ENCODE measurements at places on chromosomes 12 and 14.

DNA sequence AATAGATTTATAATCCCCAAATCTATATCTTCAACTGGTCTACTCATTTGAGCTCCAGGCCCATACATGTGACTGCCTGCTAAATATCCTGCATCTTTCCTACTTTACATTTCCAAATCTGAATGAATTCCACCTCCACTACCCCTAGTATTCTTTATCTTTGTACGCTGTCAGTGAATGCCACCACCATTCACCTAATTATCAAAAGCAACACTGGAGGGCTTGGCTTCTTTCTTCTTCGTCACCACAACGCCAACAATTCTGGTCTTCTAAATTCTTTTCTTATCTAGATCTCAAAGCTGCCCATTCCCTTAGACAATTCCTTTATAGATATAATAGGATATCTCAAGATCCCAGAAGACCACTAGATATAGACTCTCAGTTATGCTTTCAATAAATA is 47.1 kb upstream of the ADAMTS20 start:
- no peak for DNase-seq

DNA sequence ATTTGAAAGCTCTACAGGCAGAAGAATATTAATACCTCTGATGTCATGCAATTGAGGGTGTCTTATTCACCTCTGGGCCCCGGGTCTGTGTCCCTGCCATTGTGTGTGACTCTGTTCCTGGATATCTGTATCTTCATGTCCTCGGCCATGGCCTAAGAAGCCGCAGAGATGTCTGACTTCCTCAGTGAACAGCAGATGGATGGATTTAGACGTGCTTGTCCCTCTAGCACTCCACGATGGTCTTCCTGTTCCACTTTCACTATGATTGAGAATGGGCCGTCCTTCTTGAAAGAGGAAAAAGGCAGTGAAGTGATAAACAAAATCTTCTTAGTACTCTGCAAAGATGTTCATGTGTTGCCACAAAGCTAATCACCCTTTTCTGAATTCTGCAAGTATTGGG is 217.4 kb downstream of the SLC41A2 start:
- no peak for DNase-seq

GRCh38 chr12:47231456-47231855 is 151.7 kb upstream of the AMIGO2 start:
- no peak for DNase-seq

DNA sequence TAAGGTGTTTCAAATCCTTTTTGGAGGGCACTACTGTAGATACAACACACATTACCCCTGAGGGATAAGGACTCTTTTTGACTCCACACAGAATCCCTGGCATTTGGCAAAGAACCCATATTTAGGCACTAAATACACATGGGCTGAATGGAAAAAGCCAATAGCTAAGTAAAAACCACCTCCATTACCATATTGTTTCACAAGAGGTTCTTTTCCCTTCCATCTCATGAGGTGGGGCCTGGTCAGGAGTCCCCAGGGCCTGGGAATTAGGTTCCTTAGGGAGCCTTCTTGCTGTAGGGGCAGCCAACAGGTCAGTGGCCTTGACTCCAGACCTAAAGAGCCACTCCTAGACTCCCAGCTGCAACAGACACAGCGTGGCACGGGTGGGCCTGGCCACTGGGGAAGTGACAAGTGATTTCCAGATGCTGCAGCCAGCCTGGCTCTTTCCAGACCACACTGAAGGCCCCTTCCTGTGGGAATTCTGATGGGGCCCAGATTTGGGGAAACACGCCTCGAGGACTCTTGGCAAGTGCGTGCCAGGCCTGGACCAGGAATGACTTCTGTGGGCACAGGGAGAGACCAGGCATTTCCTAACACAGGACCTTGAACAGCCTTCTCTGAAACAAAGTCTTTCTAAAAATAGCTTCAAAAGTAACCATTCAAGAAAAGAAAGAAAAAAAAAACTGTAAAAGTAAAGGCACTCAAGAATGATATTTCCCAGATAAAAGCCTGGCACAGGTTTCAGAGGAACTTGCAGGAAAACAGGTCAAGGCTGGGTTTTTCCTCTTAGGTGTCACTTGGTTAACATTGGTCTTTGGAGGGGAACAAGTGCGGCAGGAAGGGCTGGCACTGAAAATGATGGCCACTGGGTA is 18.1 kb downstream of the SSH1 start:
- peak; percentile 78 for DNase-seq

DNA sequence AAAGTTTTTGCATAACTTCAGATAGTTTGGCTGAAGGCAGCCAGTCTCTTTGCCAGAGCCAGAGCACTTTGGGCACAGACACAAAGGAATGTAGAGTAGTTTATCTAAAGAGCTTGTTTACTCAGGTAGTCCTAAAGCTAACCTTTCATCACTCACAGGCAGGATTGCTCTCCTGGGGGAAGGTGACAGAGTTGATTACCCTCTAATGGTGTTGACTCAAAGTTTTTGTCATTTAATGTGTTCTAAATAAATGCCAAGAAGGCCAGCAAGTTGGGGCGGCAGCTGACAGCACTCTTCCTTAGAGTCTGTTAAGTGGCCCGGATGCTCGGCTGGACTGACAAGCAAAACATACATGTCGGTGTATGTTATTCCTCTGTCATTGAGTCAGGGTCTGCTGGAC is 9.3 kb upstream of the TAS2R46 start:
- no peak for DNase-seq

DNA sequence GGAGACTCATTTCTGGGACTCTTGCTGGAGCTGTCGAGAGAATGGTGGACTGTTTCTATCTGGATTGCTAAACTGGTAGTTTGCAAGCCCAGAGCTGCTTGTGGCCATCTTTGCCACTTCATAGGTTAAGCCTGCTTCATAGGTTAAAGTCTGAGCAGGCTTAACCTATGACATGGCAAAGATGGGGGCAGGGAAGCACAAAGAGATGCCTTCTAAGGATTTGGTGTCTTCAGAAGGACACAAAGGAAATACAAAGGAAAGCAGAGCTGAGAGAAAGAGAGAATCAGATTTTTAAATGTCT is 78.4 kb upstream of the MAX start:
- DNase-seq = no peak

DNA sequence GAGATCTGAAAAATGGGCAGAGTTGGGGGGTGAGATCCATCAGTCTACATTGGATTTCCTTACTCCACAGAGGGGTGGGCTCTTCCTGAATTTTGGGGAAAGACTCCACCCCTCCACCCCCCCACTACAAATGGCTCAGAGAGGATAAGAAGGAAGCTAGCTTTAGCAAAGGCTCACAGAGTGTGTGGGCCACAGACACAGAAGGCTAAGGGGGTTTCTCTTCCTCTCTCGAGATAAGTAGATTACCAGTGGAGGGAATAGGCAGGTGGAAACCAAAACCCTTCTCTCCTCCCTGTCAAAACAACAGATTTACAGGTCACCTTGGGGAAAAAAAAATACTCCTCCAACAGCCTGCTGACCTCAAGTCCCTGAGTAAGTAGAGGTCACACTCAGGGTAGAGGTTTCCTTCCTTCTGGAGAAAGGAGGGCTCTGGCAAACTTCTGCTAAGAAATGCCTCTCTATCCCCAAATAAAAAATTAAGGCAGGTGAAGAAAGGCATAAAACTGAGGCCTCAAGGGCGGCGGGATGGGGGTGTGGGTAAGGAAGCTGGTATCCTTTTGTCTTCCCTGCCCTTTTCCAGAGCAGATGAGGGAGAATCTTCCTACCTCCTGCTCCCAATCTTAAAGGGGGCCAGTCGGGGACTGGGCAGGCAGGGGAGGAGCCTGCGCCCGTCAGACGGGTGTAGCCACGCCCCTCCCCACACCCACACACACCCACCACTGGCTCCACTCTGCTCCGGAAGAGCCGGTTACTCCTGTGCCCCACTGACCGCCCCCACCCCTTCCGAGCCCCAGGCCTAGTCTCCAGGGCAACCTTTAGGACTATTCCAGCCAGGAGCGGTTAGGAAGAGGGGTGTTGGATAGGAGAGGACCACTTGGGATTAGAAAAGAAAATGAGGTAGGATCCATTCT is 1.9 kb upstream of the BAZ2A start:
- no peak for DNase-seq

GRCh38 chr14:22500525-22500924 is 88.5 kb downstream of the DAD1 start:
- no peak for DNase-seq

- DNase-seq = no peak
These were observed 5.6 kb upstream of the KANSL2 start for GRCh38 chr12:48687592-48687991.

GRCh38 chr14:100534528-100535286 is 52.5 kb downstream of the BEGAIN start:
- no peak for DNase-seq

DNA sequence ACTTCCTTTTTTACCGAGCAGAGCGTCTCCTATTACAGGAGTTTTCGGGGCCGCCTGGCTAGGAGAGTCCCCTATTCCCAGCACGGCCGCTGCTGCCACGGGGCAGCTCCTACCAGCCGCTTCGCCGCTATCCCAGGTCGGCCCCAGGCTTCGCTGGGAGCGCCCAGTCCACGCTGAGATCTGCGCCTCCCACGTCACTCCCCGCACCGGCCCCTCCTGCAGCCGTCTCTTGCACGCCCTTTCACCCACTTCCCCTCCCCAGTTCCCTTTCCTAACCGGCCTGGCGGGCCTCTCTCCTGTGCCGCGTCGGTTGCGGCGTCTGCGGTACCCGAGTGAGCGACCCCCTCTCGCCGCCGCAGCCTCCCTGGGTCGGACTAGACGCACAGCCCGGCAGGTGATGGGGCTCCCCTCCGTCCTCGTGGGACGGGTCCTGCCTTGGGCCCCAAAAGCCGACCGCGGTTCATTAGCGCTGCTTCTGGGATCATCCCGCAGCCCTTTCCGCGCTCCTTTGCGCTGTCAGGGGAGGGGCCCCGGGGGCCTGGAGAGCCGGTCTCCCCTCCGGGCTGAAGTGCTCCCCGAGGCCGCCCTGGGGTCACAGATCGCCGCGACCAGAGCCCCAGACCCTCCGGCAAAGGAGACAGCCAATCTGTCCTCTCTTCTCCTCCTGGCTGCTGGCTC is 1318.4 kb downstream of the TMEM121 start:
- no peak for DNase-seq

GRCh38 chr12:62396750-62397149 is 69.9 kb upstream of the MON2 start:
- DNase-seq = no peak

- no peak for DNase-seq
These were observed 21.0 kb downstream of the NDUFA12 start for GRCh38 chr12:94982456-94982855.

DNA sequence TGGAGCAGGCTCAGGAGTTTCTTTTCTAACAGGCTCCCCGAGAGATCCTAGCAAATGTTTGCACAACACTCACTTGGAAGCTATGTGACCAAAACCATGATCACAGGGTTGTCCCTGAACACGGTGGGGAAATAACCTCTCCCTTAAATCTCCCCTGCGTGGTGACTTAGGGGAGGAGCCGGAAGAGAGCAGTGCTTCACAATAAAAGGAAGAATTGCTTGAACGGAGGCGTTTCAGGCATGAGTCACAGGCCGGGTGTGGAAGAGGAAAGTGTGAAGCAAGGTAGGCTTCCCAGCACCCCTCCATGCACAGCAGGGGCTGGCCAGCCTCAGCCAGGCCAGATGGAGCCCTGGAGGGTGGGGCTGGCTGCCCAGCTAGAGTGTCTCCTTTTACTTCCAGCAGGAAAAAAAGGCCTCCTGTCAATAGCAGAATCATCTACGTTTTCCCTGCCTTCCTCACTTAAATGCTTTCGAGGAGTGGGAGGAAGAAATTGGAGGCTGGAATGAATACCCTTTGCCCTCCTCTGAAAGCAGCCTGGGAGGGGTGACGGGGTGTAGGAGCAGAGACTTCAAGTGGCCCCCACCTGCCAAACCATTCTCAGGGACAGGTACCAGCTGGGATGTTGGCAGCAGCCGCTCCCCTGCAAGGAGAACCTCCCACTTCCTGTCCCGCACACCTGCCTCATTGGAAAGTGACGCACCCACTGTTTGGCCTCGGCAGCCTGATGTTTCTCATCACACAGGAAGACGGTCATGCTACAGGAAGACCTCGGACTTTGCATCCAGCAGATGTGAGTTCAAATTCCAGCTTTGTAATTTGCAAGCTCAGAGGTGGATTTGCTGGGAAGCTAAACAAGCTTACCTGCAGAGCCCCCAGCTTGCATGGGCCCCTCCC is 30.1 kb upstream of the PPP2R5C start:
- peak; percentile 44 for DNase-seq

DNA sequence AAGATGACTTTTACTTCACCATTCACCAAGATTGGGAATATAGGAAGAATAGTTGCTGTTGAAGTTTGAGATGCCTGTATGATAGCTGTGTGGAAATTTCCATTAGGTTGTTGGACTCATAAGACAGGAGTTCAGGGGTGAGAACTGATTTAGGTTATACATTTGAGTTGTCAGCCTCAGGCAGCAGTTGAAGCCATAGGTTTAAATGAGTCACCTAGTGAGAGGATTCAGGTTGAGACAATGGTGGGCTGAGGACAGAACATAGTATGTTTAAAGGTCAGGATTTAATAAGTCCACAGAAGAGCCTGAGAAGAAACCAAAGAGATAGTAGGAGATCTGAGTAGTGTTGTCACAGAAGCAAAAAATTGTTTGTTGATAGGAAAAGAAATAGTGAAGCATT is 63.6 kb upstream of the MON2 start:
- DNase-seq = no peak

DNA sequence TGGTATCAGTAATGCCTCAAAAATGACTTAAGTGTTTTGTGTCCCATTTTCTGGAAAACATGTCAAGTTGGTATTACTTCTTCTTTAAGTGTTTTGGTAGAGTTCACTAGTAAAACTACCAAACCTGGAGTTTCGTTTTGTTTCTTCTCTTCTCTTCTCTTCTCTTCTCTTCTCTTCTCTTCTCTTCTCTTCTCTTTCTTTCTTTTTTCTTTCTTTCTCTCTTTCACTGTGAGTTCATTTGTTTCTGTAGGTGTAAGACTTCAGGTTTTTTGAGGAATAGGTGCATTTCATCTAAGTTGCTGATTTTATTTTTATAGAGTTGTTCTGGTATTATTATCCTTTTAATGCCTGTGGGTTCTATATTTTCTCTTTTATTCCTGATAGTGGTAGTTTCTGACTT is 21.9 kb downstream of the CNOT2 start:
- DNase-seq = no peak

GRCh38 chr12:92459850-92460249 is 242.9 kb upstream of the PLEKHG7 start:
- no peak for DNase-seq

DNA sequence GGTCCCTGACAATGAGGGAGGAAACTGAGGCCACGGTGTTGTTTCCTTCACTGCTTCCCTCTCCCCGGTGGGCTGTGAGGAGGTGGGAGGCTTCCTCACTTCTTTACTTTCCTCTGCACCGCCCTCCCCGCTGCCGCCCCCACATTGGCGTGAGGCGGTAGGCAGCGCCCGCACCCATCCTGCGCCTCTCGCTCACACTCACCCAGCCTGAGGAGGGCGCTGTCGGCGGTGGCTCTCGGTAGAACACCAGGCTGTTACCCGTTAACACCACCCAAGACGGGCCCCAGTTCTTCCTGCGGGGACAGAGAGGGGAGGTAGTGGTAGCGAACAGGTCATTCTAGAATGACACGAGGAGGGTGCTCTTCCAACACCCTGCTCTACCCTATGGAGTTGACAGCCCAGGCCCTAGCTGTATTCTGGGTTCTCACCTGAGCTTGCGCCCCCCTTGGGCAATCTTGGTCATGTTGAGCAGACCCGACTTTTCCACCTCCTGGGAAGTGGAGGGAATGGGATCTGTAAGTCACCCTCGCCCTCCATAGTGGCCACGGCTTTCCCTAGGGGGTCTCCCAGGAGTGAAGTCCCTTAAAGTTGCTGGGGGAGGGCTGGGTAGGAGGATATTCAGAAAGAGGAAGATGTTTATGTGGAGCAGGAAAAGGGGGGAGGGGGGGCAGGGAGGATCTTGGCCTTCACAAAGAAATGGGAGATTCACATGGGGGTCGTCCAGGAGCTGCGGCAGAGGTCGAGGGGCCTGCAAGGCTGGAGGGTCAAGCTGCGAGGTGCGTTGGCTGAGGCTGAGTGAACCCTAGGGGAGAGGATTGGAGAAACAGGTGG is 3.3 kb downstream of the ARHGAP9 start:
- no peak for DNase-seq
